GDM1 (cell line): ENCODE measurements at places on chromosomes 7 and 10.

DNA sequence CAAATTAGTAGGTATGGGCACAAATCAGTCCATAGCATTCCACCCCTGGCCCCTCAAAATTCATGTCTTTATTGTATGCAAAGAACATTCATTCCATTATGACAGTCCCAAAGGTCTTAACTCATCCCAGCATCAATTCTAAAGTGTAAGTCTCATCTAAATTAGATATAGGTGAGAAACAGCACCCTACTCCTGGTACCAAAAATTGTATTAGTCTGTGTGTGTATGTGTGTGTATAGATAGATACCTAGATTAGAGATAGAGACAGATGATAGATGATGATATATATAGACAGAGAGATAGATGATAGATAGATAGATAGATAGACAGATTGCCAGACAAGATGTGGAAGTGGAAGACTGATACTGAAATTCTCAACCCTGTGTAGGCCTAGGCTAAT, 109.9 kb downstream of the IQUB start:
- no peak for DNase-seq

DNA sequence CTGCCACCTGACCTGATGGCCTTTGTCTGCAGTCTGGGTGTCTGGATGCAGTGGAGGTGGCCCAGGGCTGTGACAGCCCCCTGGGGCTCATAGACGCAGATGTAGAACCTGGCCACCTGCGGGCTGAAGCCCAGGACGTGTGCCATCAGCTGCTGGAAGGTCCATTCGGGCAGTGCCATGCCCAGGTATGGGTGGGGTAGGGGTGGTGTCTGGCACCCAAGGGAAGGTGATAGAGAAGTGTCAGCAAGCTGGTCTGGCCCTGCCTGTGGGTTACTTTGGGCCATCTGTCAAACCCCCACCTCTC, 6.1 kb upstream of the ZNF467 start:
- no peak for DNase-seq

GRCh38 chr10:95880704-95881103, 27.1 kb upstream of the CC2D2B start:
- DNase-seq = no peak

- DNase-seq = no peak
Measured at GRCh38 chr7:74306730-74307469, 17.7 kb downstream of the CLIP2 start.

DNA sequence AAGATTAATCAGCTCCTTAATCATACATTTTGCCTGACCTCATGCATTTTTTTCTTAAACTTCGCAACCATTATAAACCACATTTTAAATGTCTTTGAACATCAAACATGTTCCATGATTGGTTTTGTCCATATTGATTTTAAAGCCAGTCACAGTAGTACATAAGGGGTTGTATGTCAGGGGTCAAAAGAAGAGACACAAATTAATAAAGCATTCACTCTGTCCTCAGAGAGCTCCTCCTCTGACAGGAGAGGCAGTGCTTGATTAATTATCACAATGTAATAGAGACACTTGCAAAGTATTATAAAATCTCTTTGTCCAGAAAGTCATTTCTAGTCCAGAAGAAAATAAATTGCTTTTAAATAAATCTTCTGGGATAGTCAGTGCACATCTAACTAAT, 195.5 kb downstream of the MAGI2 start:
- DNase-seq = no peak

- DNase-seq = peak; percentile 44
Measured at GRCh38 chr10:113126229-113127201, 176.5 kb downstream of the TCF7L2 start.

- DNase-seq = peak; percentile 36
Measured at GRCh38 chr10:71696628-71697326, 22.8 kb downstream of the C10orf105 start.

GRCh38 chr7:129990403-129991192, 37.8 kb upstream of the UBE2H start:
- no peak for DNase-seq

- DNase-seq = peak; percentile 85
Measured at GRCh38 chr7:120996333-120996987, 7.9 kb downstream of the CPED1 start.

DNA sequence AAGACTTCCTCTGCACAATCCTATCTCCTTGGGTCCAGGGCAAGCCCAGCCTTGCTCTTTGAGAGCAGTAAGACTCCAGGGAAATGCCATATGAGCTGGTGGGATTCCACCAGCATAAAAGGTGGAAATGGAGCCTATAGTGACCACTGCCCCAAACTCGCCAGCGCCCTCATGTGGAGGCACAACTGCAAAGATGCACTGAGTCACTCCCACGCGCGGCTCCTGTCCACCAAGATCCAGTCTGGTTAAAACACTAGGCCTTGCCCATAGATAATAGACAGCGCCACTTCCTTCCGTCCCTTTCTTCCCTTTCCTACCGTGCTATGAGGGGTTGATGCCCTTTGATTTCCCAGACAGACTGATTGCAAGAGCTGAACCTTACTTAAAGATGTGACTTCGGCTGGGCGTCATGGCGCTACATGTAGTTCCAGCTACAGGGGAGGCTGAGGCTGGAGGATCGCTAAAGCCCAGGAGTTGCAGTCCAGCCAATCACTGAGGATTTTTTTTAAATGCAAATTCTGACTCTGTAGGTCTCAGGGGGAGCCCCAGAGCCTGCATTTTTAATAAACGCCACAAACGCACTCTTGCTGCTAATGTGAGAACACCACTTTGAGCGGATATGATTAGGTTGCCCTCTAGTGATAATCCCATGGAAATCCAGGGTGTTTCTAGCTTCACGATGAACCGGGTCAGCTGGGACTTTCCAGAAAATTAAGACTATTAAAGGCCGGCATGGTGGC, 136.5 kb downstream of the EPC1 start:
- no peak for DNase-seq

DNA sequence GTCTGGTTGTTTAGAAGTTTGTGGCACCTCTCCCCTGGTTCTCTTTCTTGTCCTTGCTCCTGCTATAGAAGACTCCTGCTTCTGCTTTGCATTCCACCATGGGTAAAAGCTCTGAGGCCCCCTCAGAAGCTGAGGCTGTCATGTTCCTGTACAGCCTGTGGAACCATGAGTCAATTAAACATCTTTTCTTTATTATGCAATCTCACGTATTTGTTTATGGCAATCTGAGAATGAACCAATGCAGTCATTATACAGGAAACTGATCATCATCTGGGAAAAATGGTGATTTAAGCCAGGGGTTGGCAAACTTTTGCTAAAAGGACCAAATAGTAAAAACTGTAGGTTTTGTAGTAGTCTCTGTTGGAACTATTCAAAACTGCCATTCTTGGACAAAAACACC, 175.4 kb downstream of the CSTF2T start:
- DNase-seq = no peak

DNA sequence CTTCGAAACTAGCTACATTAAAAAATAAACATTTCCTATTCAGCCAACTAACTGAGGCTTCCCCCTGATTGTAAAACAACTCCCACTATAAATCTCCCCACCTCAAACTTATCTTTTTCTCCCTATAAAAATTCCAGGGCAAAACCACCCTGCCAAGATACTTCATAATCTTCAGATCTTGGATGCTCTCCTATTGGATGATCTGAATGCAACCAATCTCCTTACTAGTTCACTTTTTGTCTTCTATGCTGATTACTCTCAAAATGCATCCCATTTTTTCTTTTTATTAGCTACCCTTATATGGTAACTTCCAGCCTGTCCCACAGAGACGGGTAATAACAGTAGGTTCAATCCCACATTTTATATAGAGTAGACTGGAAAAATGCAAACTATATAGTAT, 15.0 kb upstream of the PRSS58 start:
- no peak for DNase-seq

DNA sequence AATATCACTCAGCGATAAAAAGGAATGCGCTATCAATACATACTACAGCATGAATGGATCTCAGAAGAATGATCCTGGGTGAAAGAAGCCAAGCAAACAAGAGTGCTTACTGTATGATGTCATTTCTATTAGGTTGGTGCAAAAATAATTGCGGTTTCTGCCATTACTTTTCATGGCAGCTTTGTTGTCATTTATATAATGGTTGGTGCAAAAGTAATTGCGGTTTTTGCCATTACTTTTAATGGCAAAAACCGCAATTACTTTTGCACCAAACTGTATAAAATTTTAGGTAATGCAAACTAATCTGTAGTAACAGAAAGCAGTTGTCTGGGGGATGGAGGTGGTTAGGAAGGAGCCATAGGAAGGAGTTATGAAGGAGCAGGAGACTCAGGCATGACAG, 318.3 kb upstream of the ZMIZ1 start:
- DNase-seq = no peak

GRCh38 chr10:43452356-43452914, 15.5 kb downstream of the ZNF487 start:
- no peak for DNase-seq

DNA sequence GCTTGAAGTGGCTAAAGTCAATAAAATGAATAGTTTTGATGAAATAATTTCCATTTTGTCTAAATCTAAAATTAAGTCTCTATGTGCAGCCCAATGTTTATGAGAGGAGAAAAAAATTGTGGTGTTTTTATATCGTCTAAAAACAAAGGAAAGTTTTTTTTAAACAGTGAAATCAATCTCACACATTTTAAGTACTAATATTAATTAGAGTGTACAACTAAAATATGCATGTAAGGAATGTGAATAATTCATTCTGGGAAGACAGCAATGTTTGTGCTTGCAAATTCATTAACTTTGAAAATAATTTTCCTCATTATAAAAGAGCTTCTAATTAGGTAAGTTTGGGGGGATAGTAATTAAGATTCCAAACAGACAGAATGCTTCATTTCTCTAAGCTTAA, at the start of gene NPVF:
NPVF (minus strand) TSS at position 101 of the 400 bp plus-strand sequence; CDS start at position 54, 47 bp downstream.
- no peak for DNase-seq

DNA sequence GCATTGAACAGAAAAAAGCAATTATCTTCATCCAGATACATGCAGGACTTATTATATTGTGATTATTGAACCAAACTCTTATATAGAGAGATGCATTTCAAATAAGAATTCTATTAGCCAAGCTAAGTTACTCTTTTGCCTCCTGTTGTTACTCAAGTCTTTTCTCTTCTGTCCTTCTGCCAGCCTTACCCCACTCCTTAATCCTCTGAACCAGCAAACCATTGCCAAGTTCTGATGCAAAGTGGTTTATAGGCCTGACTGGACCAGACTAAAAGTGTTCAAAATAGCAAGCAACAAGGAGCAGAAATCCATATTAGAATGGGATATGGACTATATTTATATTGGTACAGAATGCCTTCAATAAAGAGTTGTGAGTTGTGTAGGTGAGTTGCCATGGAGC, 2.2 kb upstream of the SLC26A4 start:
- no peak for DNase-seq

- DNase-seq = no peak
Measured at GRCh38 chr7:80732630-80733029, 94.2 kb downstream of the CD36 start.

DNA sequence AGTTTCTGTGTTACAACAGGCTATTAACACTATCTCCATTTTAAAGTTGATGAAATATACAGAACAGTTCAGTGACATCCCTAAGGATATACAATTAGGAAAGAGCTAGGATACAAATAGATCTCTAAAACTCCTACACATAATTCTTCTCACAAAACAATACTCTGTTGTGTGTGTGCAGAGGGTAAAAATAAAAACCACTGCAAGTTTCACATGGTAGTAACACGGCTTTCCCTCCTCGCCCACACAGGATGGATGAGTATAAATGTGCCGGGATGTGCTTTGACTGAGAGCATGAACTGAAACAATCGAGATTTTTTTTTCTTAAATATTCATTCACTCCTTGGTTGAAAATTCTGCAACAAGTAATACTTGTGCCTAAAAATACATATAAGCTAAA, 131.5 kb upstream of the C1QL3 start:
- no peak for DNase-seq

DNA sequence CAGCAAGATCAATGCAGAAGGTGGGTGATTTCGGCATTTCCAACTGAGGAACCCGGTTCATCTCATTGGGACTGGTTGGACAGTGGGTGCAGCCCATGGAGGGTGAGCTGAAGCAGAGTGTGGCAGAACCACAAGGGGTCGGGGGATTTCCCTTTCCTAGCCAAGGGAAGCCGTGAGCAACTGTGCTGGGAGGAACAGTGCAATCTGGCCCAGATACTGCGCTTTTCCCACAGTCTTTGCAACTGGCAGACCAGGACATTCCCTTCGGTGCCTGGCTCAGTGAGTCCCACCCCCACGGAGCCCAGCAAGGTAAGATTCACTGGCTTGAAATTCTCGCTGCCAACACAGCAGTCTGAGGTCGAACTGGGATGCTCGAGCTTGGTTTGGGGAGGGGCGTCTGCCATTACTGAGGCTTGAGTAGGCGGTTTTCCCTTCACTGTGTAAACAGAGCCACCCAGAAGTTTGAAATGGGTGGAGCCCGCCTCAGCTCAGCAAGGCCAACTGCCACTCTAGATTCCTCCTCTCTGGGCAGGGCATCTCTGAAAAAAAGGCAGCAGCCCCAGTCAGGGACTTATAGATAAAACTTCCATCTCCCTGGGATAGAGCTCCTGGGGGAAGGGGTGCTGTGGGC, 58.6 kb upstream of the SLC26A5 start:
- DNase-seq = no peak

GRCh38 chr7:130047831-130048230, 3.3 kb downstream of the ZC3HC1 start:
- DNase-seq = no peak

DNA sequence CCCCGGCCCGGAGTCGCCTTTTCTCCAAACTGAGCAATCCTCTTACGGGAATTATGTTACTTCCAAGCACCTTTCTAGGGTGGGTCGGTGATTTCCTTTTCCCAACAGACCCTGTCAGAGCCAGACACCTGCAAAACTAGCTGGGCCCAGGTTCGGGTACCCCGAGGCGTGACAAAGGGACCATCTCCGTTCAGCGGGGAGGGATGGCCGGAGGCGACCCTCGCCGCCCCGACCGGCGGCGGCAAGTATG, 445 bp downstream of the PPA1 start:
- no peak for DNase-seq

GRCh38 chr10:104350127-104350635, 3.5 kb upstream of the CFAP58 start:
- peak; percentile 42 for DNase-seq

- no peak for DNase-seq
Measured at GRCh38 chr10:3676564-3676963, 108.4 kb downstream of the KLF6 start.

DNA sequence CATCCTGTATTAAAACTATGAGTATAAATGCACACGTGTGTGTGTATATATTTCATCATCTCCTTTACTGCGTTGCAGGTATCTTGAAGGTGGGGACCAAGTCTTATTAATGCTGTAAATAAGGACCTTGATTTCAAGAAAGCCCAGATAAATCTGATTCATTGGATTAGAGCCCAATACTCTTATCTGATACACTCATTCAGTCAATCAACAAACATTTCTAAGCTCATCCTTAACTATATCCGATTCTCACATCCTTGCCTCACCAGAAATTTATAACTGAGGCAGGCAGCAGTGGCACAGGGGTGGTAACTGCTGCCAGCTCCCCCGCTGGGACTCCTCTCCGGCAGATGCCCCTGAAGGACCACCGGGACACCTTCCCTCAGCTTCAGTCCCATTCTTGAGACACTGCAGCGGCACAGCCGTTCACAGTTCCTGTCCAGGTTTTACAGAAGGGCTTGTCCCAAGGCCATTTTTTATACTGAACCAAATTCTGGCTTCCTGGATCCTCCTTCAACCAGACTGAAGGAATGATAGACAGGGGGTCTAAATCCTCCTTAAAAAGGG, 54.0 kb downstream of the BRI3 start:
- DNase-seq = no peak
